Ovary (tissue), 10 donors: ENCODE measurements at places on chromosomes 2 and 18. TPM values are rescaled to one million over a fixed set of nuclear protein-coding genes. Genes with fewer than 3 reads are reported as not detected.

UGT1A8 gene
- total RNA-seq = not detected

ATP6V1C2 gene
- total RNA-seq = 1.3 TPM

EDAR gene
- not detected for total RNA-seq

WNT6 gene
- 1.3 TPM for total RNA-seq

TNFRSF11A gene
- total RNA-seq = 9.2 TPM

MAP2 gene
- total RNA-seq = 9.6 TPM

DNA sequence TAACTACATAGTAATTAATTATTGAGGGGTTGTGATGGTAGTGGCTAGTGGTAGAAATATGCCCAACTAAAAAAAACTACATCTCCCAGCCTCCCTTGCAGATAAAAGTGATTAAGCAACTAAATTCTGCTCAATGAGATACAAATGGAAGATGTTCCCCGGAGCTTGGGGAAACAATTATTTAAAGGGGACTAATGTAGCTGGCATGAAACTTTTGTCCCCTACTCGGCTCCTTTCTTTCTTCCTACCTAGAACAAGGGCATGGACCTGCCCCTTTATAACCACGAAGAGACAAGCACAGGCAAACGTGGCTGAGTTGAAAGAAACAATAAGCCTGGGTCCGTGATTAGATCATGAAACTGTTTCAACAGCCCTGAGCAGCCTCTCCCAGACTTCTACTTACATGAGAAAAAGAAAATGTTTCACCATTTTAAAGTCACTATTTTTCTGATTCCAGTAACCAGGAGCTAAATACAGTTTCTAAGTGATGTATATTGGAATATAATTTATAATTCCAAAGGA lies 236.9 kb downstream of the SCG2 start:
- DNase-seq = no peak
- H3K36me3 ChIP-seq = no peaks in the 10 kb centered on the region
- H3K4me1 ChIP-seq = no peaks in the 10 kb centered on the region

DNA sequence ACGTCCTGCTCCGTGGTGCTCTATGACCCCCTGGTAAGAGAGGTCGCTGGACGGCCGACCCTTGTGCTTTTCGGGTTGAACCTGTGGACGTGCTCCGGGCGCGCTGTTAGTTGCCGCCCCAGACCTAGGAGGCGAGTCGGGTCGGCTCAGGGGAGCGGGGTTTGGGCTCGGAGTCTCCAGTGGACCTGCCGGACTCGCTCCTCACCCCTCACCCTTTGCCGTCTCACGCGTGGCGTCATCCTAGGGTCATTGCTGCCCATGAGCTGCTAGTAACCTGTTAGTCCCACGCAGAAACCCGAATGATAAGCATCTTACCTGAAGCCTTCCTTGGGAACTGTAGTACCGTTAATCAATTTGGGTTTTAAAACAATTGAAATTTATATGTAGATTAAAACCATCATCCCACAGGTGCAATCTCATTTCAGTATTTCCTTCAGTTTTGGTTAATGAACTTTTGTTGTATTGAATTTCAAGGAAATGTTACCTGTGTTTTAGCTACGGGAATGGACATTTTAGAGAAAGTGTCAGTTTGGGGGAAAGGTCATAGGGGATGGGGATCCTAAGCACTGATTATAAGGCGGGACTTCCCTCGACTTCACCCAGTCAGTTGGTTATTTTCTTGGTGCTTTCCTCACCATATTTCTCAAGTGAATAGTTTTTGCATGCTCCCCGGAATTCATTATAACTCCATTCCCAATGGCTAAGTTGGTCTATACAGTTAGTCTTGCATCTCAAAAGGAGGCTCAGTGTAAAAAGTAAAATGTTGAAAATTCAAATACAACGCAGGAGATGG lies 536 bp downstream of the ELP2 start:
- H3K4me1 ChIP-seq = peaks cover 15% of the 10 kb centered on the region
- no peak for DNase-seq
- H3K36me3 ChIP-seq = no peaks in the 10 kb centered on the region
- H3K27me3 ChIP-seq = no peaks in the 10 kb centered on the region

DNA sequence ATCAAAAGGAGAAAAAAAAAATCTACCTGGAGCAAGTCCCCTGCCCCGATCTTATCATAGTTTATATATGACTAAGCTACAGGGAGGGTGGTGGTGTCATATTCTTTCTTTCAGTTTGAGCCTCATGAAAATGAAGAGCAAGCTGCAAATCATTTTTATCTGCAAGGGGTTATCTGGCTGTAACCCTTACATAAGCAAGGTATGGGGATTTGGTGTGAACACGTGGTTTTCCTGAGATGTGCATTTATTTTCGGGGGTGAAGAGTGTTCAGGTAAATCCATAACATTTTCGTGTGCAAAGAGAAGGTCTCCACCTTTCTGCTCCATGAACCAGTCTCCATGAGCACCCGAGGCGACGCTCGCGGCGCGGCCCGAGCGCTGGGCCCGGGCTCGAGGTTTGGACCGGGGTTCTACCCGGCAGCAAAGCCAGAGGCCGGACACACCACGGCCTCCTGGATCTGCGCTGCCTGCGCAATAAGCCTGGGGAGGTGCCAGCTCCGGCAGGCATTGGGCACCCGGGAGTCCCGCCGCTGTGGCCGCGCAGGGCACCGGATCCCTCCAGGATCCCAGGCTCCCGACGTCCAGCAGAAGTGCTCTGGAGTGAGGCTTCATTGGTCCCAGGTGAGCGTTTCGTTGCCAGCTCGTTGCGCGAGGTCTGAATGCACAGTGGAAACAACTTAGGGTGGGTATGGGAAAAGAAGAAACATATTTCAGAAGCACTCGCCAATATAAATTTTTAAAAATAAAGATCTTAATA lies 36.1 kb upstream of the GPD2 start:
- H3K4me3 ChIP-seq = peak overlapping the region; percentile 53
- H3K27me3 ChIP-seq = no peaks in the 10 kb centered on the region
- peak overlapping the region; percentile 73 for H3K27ac ChIP-seq
- peaks cover 4% of the 10 kb centered on the region for H3K4me1 ChIP-seq
- no peaks in the 10 kb centered on the region for H3K36me3 ChIP-seq

- no peaks in the 10 kb centered on the region for H3K27me3 ChIP-seq
- H3K4me1 ChIP-seq = peaks cover 11% of the 10 kb centered on the region
- no peak overlapping the region for H3K4me3 ChIP-seq
These were observed 130.4 kb downstream of the SPTBN1 start for GRCh38 chr2:54586494-54586893.

DNA sequence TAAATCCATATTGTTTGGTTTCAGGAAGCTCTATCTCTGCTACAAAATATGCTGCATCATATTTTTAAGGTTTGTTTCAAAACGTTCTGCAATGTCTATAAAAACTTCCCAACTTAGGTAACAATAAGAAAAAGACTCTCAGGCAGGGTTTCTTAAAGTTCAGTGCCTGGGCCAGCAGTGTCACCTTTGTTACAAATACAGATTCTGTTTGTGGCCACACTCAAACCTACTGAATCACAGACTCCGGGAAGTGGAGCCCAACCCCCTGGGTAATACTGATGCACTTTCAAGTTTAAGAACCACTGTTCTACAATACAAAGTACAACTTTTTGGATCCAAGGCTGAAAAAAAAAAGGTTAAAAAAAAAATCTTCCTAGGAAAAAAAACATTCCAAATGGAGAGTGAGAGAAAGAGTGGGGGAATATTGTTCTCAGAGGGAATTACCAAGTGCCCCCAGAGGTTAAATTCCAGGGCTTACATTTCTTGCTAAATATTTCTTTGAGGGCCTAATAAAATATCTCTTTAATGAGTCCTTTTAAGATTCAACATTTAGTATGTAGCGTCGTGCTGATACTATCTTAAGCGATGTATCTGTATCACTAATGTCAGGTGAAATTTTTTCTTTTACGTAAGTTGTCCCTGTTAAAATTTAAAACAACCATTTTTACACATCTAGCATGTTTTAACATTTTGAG lies 476.7 kb downstream of the TXNL1 start:
- H3K36me3 ChIP-seq = no peaks in the 10 kb centered on the region
- peaks cover 5% of the 10 kb centered on the region for H3K4me1 ChIP-seq
- H3K27me3 ChIP-seq = no peaks in the 10 kb centered on the region
- no peak for DNase-seq

- H3K4me3 ChIP-seq = no peak overlapping the region
- H3K36me3 ChIP-seq = no peaks in the 10 kb centered on the region
- H3K27me3 ChIP-seq = no peaks in the 10 kb centered on the region
- H3K4me1 ChIP-seq = peaks cover 12% of the 10 kb centered on the region
- peak overlapping the region; percentile 42 for H3K27ac ChIP-seq
These were observed 56.3 kb downstream of the SH3RF3 start for GRCh38 chr2:109185338-109185737.

DNA sequence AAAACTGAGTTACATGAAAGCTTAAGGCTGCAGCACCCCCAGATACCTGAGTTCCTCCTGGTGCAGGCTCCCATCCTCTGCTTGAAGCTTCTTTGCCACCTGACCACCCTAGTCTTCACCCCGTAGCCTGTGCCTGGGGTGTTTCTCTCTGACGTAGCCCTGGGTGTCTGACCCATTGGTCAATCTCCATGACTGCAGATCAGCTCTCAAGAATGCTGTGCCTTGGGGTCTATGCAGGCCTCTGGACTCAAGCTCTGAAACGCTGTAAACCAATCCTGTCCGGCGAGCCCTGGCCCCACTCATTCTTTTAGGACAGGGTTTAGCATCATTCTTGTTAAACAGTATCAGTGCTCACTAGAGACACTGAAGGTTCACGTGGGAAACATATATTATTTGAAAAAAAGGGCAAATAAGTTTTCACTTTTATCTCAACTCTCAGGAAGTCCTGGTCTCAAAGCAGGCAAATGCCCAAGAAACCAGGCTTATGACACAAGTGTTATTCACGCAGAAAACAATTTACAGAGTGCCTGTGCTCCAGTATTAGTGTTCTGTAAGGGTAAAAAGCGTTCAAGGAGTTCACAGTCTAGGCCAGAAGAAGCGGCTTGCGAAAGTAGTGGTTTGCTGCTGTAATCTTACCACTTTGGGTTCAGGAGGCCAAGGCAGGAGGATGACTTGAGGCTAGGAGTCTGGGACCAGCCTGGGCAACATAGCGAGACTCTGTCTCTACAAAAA lies 22.8 kb upstream of the PPP4R1 start:
- no peak overlapping the region for H3K27ac ChIP-seq
- H3K27me3 ChIP-seq = no peaks in the 10 kb centered on the region
- H3K36me3 ChIP-seq = no peaks in the 10 kb centered on the region
- H3K4me3 ChIP-seq = no peak overlapping the region
- DNase-seq = no peak

DNA sequence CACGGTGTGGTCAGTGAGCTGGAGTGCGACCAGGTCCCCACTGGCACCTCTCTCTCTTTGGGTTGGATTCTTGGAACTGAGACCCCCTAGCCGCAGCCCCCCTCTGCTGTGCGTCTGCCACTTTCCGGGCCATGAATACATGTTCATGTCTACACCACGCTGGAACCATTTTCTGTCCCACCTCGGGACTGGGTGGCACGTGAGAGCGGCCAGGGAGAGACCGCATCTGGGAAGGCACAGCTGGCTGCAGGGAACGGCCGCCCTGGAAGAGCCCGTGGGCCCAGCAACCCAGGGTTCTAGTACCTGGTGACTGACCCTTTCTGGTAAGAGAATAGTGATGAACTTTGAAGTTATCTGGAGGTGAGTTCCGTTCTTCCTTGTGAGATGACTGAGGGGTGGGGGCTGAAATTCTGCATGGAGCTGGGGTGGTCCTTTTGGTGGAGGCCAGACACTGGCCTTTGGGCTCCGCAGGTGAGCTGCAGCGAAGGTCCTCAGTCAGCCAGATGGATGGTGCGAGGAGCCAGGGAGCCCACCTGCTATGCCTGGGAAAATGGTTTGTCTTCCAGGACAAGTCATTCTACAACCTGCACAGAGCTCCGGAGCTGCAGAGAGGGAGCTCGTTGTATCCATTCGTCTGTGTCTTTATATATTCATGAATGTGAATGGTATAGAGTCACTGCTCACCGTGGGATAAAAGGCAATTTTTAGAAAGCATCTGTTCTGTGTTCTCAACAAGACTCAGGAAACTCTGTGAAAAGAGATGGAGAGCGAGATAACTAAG lies 223.5 kb downstream of the NDUFA10 start:
- H3K4me1 ChIP-seq = no peaks in the 10 kb centered on the region
- H3K27me3 ChIP-seq = no peaks in the 10 kb centered on the region
- H3K4me3 ChIP-seq = no peak overlapping the region
- peak; percentile 3 for DNase-seq

GRCh38 chr2:40470822-40471813 lies 19.2 kb upstream of the SLC8A1 start:
- H3K27me3 ChIP-seq = no peaks in the 10 kb centered on the region
- no peaks in the 10 kb centered on the region for H3K4me1 ChIP-seq
- H3K4me3 ChIP-seq = no peak overlapping the region

GRCh38 chr2:201790291-201790690 lies 9.6 kb upstream of the ALS2 start:
- H3K4me1 ChIP-seq = no peaks in the 10 kb centered on the region
- H3K36me3 ChIP-seq = no peaks in the 10 kb centered on the region
- no peak overlapping the region for H3K4me3 ChIP-seq
- H3K27ac ChIP-seq = no peak overlapping the region

DNA sequence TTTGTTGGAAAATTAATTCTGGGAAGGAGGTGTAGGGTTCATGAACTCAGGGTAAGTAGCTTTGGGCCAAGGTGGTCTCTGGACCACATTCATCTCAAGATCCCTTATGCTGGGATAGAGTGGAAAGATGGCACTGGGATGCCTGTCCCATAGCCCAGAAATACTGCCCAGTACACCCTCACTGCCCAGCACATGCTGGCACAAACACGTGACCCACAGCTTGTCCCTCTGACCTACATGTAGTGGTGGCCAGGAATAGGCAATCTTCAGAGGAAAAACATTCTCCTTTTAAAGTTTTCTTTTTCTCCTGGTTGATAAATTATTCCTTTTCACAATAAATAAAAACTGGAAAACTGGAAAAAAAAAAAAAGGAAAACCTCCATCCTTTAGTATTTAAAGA lies 135.6 kb upstream of the ACAA2 start:
- H3K4me3 ChIP-seq = no peak overlapping the region
- no peaks in the 10 kb centered on the region for H3K36me3 ChIP-seq
- H3K4me1 ChIP-seq = no peaks in the 10 kb centered on the region
- no peak for DNase-seq
- H3K27ac ChIP-seq = no peak overlapping the region

GRCh38 chr18:39555496-39555895 lies 1989.9 kb upstream of the CELF4 start:
- no peak for DNase-seq
- no peak overlapping the region for H3K4me3 ChIP-seq
- H3K36me3 ChIP-seq = no peaks in the 10 kb centered on the region
- no peaks in the 10 kb centered on the region for H3K4me1 ChIP-seq
- H3K27me3 ChIP-seq = no peaks in the 10 kb centered on the region
- H3K27ac ChIP-seq = no peak overlapping the region

- H3K27me3 ChIP-seq = no peaks in the 10 kb centered on the region
- no peak for DNase-seq
These were observed 40.5 kb upstream of the SMAD7 start for GRCh38 chr18:48991319-48991660.
